GM23338 (cell line): ENCODE measurements at places on chromosomes 16 and 17. TPM values are rescaled to one million over a fixed set of nuclear protein-coding genes. Genes with fewer than 3 reads are reported as not detected.
A peak's percentile ranks its signal among the peaks of the same experiment; 100 is the strongest.

DNA sequence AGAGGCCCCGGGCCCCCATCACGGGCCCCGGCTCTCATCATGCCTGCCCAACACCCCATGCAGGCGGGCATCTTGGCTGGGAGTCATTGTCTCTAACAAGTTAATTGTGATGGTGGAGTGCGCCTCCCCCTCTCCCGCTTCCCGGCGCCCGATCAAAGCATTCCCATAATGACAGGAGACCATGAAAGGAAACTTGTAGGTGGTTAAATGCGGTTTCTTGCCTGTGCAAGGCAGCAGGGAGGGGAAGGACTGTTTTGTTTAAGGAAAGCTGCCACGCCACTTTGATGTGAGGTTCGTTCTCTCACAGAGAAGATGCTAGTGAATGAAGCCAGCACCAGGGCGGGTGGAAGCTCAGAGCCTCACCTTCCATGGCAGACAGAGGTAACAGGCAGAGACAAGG is 45.4 kb downstream of the C16orf78 start:
- no peak for DNase-seq

DNA sequence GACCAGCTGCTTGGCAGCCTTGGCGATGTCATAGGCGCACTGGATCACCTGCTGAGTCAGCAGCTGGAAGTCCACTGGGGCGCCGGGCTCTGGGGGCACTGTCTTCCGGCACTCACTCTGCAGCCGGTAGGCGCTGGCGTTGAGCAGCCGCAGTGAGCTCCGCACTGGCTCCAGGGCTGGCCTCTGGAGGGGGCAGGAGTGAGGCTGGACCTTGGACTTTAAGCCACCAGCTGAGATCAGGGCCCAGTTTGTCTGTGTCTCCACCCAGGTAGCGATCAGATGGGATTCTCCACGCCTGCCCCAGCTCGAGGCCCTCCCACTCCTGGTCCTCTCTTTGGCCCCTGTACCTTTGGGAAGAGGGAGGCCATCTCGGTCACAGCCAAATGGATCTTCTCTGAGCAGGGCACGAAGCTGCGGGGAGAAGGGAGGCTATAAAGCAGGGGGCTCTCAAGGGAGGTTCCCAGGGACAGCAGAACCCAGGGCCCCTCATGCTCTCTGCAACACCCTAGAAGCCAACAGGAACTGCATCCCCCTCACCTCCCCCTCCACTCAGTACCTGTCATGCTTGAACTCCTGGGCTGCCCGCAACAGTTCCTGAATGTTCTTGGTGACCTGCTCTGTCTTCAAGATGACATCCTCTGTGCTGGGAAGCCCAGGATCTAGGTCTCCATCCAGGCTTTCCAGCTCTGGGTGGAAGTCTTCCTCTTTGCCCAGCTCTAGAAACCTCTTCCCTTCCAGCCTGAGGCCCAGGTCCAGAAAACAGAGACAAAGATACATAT is 6.4 kb downstream of the TP53I13 start:
- no peak for DNase-seq

The ANKRD40CL gene
- not detected in 2 replicates for polyA plus RNA-seq

The NTN3 gene
- 0.10 TPM in 1 of 2 replicates, not detected in the other for polyA plus RNA-seq

- DNase-seq: no peak
Measured at GRCh38 chr17:1362964-1363363, 37.1 kb downstream of the YWHAE start.

GRCh38 chr17:4463818-4464476 is 30.2 kb downstream of the SPNS3 start:
- no peak for DNase-seq

The ALDH3A1 gene
- polyA plus RNA-seq: 0.21 and 0.23 TPM in 2 replicates

DNA sequence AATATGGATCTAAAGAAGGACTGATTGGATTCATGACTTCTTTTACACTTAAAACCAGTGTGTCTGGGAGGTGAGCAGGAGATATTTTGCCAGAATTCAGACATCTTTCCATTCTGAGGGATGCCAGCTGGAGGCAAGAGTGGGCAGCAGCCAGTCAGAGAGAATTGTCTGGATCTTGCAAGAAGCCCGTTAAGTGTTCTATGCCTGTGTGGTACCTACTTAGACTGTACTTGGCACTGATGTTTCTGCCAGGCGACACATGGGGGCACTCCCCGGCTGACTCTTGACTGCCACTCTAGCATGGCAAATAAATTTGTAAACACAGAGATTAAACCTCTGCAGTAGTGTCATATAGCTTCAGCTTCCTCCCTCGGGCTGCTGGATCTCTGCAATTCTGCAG is 247.7 kb downstream of the UTP18 start:
- DNase-seq: no peak

DNA sequence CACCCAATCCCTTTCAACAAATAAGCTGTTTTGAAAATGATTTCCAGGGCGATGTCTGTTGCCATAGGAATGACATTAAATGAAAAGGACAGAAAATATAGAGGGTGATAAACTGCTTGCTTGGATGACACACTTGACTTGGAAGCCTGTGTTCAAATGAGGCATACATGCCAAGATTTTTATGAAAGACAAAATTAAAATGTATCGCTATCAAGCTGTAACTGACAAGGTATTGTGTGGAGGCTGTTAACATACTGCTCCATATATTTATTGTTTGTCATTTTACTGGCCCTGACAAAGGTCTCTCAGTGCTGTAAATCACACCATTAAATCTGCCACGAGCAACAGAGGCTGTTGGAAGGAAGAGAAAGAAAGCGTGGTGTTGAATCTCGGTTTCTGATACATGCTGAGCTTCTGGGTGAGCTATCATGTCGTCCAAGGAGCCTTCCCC is 456.2 kb upstream of the SALL1 start:
- no peak for DNase-seq

The PSME3IP1 gene
- 93.2 and 105 TPM in 2 replicates for polyA plus RNA-seq

GRCh38 chr17:36940313-36941264 is 3.3 kb downstream of the LHX1 start:
- peak; percentile 50 for DNase-seq
